SIG-M5 (cell line): ENCODE measurements at places on chromosomes 7 and 10.

DNA sequence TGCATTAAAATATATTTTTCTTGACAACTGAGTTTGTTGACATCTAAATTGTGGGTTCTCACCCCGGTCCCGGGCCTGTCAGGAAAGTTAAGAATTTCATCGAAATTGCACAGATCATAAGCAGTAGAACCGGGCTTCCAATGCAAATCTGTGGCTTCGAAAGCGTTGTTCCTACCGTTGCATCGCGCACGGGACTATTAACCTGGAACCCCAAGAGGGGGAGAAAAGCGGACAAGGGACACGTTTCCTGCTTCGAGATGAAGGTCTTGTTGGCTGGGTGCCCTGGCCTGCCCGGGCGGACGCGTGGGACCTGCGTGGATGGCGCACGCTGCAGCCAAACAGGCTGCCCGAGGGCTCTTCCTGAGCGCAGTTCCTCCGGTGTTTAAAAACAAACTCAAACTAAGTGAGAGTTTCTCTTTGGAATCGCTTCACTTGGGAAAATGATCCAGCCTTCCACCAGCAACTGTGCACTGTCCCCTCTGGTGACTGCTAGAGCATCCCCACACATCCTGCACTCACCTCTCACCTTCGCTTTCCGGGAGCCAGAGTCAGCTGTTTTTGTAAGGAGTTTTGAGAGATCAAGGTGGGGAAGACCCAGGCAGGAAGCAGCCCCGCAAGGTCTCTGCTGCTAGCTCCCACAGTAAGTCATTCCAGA, 5.1 kb upstream of the TBX20 start:
- no peak for DNase-seq

- no peak for DNase-seq
Observed at GRCh38 chr7:112182749-112183148, 23.4 kb downstream of the DOCK4 start.

DNA sequence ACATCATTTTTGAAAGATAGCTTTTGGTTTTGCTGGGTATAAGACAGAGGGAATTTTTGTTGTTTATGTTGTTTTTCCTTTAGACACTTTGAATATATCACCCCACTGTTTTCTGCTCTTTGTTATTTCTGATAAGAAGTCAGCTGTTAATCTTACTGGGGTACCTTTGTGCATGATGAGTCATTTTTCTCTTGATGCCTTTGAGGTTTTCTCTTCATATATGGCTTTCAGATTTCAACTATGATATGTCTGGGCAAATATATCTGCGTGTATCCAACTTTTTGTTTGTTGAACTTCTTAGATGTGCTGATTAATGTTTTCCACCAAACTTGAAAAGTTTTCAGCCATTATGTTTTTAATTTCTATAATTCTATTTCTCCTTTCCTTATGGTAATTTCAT, 208.6 kb upstream of the TMEM72 start:
- DNase-seq, result no peak

DNA sequence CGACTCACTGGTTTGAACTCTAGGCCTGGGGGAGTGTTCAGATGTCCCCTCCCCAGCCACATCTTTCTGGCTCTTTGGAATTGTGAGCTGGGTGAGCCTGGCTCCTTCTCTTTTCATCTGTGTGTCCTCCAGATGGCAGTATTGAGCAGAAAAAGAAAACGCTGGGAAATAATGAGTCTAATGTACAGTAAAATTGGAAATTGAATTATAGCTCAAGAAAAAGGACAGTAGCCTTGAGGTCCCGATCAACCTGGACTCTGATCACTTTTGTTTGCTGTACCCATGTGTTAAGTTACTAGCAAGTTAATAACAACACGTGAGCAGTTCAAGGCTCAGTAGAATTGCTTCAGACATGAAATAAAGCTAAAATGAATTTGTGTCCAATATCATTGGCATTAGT, 77.9 kb downstream of the SNX10 start:
- DNase-seq, result no peak

- no peak for DNase-seq
Observed at GRCh38 chr10:14456218-14456869, 125.6 kb upstream of the FRMD4A start.

- DNase-seq, result no peak
Observed at GRCh38 chr7:99072126-99072525, 71.8 kb downstream of the SMURF1 start.

DNA sequence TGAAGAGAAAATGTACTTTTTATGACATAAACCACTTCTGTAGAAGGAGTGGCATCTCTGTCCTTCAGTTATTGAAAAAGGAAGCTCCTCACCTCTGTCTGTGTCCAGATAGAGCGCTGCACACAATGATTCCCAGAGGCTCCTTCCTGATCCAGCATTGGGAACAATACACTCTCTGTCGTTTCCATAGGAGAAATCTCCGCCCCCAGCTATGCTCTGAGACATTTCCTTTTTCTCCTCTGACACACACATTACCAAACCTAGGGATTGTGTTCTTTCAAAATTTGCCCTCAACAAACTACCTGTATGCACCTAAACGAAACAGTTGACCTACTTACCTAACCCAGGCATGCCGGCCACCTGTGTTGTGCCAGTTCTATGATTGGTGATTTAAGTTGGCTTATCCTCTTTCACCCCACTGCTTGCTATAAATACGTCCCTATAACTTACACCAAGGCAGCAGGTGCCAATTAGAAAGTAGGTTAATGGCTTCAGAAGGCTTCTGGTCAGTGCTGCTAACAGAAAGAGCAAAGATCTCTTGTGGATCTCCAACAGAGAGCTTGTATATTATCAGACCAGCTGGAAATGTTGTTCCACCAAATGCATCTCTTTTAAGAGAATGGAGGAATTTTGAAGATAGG, 140.1 kb upstream of the JCAD start:
- DNase-seq, result no peak

GRCh38 chr7:117803476-117803875, 69.8 kb downstream of the CTTNBP2 start:
- DNase-seq, result no peak

DNA sequence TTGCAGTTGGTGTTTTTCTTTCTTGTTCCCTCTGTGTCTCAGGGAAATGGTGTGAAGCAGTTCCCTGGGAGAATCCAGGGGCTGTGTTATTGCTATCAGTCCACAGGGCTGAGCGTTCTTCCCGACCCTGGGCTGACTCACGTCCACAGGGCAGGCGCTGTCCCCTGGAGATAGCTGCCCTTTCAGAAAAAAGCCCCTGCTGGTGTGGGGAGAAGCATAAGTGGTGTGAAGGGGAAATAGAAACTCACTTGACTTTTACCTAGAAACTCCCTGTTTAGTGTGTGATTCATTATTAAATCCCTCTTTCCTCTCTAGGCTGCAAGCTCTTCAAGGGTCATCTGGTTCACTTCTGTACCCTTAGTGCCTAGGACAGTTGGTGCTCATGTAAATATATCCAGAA, 63.3 kb upstream of the SMNDC1 start:
- DNase-seq, result no peak

GRCh38 chr10:7250236-7250635, 160.6 kb downstream of the SFMBT2 start:
- no peak for DNase-seq

DNA sequence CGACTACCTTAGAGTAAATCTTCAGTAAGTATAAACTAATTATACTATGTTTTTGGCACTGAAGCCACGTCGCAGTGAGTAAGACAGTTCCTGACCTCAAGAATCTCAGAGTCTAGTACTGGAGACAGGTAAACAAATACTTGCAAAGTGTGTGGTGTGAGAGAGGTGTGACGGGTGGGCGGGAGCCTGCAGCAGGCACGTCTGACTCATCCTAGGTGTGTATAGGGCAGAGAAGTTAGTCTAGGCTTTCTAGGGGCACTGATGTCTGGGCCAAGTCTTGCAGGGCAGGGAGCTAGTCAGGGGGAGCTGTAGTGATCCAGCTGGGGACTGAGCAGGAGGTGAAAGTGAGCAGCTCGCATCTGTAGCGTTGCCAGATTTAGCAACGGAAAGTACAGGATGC, 35.9 kb upstream of the SFTPD start:
- no peak for DNase-seq

GRCh38 chr7:109044691-109045090, 475.0 kb downstream of the DNAJB9 start:
- DNase-seq, result no peak

DNA sequence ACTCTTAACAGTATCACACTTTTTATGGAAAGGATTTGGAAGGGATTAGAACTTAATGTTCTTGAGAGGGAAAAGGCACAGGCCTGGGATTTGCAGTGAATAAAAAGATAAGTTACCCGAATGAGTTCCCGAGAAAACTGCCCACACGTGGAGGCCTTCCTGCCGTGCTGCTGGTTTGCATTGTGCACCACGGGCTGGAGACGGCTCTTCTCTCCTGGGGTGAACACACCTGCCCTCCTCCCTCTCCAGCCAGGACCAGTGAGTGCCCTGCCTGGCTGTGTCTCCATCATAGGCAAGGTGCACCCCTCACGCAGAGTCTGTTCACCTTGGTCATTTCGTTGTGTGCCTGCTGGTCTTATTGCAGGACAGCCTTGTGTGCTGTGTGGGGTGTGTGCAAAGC, 336.3 kb upstream of the SHH start:
- no peak for DNase-seq

DNA sequence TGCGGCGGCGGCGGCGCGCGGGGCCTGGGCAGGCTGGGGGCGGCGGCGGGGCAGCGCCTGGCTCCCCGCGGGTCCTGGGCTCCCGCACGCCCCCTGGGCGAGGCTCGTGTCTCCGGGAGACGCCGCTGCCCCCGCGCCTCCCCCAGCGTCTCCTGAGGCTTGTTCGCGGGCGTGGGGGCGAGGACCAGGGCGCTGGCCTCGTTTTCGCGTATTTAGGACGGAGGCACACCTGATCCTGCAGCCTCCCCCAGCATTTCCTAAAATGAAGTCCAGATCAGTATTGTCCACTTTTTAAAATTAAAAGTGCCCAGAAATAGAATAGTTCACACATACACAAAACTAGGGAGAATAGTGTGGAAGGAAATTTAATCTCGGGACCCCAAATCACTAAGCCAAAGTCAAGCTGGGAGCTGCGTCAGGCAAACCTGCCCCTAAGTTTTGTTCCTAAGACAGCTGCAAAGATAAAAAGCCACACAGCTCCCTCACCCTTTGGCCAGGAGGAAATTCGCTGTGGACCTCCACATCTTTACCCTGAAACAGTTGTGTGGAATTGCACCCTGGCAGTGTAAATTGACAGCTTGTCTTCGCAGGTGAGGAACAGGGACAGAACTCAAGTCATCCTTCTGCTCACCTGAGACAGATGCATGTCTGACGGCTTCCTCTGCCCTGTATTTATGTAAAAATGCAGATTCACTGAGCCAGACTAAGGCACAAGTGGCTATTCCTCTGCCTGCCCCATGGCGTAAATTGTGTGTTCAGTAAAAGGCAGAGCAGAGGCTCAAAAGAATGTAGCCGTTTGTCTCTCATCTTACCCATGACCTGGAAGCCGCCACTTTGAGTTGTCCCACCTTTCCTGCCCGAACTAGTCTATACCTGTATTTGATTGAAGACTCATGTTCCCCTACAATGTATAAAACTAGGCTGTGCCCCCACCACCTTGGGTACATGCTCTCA, 740 bp downstream of the GALNT11 start:
- DNase-seq, result no peak
